SK-N-MC (cell line): ENCODE measurements at places on chromosomes 11 and 22.

GRCh38 chr11:42800041-42800440 lies 511.8 kb upstream of the API5 start:
- no peak for DNase-seq

- no peak for DNase-seq
Observed at GRCh38 chr11:107655602-107656001, 56.3 kb downstream of the SLN start.

DNA sequence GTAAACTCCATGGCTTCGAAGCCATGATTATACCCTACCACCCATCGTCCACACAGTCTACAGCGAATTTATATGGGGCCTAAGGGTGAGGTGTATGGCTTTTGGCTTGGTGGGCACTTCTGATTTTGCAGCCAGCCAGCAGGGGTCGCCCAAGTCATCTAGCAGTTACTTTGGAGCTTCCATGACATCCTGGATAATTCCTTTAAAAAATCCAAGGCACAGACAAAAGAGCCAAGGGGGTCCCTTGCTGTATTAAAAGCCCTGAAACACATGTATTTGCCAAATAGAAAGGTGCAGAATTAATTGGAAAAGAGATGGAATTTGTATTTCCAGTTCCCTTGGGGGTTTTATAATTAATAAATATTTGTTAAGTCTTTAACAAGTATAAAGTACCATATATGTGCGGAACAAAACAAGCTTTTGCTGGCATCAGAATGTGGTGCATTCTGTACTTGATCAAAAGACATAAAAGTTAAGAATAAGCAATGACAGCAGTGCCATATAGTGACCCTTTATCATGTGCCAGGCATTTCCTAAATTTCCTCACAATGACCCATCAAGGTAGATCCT lies 132.8 kb upstream of the PITPNB start:
- peak; percentile 24 for DNase-seq

DNA sequence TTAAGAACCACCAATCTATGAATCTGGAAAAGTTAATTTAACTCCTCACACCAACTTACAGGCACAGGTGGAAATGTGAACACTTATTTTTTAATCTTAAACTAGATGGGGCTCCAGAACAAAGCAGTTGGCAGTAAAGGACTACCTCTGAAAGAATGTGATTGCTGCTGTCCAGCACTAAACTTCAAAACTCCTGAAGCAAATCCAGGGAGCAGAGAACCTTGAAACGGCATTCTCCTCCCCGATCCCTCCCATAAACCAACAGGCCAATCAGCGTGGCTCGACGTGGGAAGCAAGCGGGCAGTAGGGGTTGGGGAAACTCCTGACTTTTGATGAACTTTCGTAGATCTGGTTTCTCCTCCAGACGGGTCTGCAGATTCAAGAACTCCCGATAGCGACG lies 5.0 kb downstream of the SNX19 start:
- no peak for DNase-seq

GRCh38 chr22:42949159-42949558 lies 65.8 kb downstream of the PACSIN2 start:
- DNase-seq = no peak

DNA sequence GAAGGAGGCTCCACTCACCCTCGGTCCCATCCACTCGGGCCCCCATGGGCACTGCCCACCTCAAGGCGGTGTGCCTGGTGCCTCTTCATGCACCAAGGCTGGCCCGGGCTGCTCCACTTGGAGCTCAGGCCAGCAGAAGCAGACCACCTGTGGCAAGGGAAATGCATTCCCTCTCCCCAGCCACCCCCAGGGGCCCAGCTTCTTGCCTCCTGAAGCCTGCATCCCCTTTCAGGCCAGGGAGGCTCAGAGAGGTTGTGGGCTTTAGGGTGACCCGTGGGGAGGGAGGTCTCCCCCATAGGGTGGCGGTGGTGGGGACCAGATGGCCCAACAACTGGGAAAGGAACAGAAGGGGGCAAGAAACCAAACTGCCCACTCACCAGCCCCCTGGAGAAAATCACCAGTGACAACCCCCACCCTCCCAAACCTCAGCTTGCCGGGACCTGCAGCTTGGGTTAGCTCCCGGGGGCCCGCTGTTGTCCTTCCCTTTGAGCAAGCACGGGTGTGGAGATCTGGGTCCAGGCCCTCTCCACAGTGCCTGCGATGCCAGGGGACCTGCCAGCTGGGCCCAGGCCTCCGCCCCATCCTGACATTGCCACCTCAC lies 8.4 kb downstream of the CBX6 start:
- DNase-seq = no peak

GRCh38 chr22:44572414-44573207 lies 74.6 kb upstream of the RTL6 start:
- no peak for DNase-seq

DNA sequence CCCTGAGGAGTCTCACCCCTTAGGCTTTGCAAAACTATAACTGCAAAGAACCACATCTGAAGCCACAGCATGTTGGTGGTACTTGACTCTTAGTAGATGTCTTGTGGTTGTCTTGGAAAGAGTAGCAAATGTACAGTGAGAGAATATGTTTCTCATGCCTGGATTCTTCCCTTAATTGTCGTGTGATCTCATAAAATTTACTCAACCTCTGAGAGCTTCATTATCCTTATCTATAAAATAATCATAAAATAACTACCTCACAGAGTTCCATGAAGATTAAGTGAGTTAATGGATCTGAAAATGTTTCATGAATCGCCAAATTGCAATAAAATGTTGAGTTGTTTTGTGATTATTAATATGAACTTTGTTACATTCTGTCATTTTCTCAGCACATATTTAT lies 491.5 kb downstream of the METTL15 start:
- DNase-seq = no peak

- DNase-seq = no peak
Observed at GRCh38 chr11:115912484-115912945, 408.3 kb upstream of the CADM1 start.

DNA sequence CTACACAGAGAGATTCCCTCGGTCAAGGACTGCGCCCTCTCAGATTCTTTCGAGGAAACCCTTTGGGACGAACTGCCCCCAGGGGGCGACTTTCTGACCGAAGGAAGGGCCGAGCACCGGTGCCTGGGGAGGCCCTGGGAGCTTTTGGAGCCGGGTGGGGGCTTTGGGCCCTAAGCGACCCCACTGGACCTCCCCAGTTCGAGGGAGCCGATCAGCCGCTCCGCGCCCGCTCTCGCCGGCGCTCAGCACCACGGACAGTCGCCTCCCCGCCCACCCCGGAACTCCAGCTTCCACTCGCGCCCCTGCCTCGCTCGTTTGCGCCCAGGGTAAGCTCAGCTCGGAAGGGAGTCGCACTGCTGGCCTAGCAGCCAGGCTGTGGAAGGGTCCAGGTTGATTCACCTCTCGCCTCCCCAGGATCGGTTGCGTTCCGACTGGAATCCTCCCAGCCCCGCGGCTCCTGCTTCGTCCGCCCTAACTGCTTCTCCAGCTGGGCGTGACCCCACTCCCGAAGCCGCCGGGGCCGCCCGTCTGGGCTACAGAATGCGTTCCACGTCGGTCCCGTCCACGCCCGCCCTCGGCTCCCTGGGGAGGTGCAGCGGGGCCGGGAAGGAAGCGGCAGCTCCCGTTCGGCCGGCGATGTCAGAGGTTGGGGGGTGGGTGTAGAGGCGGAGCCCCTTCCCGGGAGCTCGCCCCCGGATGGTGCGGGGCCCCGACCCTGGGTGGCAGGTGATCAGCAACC lies 428 bp downstream of the SCN3B start:
- DNase-seq = no peak

DNA sequence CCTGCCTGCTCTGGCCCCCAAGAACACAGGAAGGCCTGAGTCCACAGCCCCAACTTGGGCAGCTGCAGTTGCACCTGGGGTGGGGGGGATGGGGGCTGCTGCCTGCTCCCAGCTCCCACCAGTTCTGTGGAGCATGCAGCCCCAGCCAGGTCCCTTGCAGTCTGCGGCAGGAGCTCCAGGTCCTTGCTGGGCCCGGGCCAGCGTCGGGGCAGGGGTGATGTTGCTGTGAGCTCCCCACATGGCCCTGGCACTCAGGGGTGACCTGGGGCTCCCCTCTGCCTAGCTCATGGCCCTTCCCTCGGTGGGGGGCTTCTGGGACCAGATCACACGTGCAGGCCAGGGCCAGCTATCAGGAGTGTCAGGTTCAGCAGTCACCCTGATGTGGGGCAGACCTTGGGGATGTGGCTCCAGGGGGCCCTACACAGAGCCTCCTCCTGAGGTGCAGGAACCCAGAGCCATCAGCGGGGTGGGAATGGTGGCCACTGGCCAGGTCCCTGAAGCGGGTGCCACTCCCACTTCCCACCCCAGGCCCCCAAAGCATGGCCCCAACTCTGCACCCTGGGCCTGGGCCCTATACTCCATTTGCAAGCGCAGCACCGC lies 10.4 kb upstream of the MED17 start:
- no peak for DNase-seq

DNA sequence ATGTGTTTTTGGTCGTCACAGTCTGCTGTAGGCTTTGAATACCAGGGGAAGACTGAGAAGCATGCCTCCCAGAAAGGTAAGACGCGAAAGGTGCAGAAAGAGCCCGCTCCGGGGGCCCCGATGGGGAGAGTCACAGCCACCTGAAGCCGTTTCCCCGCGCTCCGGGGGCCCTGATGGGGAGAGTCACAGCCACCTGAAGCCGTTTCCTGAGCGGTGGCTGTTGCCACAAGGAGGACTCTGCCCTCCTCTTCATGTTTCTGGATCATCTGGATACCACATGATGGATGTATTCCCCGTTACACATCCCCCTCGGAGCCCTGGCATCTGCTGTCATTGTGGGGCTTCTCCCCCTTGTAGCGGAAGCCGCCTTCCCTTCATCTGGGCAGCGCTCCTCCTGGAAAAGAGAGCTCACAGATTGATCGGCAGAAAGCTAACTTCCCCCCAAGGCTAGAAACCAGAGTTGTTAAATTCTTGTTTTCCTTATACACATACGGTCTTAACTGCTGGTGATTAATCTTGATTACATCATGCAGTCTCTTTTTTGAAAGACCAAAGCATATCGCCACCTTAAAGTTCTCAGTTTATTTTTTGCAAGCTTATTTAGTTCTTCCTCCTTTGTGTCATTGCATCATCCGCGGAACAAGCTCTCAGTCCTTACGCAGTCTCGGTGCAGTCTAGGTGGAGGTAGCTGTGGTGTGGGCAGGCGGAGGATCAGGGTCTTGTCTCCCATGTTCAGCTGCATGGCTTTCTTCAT lies 17.5 kb downstream of the CTTN start:
- no peak for DNase-seq

- DNase-seq = no peak
Observed at GRCh38 chr11:112537846-112538330, 277.2 kb upstream of the PLET1 start.

GRCh38 chr11:117612177-117612576 lies 184.8 kb downstream of the DSCAML1 start:
- no peak for DNase-seq

GRCh38 chr22:50256258-50256862 lies 5.1 kb downstream of the MAPK12 start:
- no peak for DNase-seq

- DNase-seq = no peak
Observed at GRCh38 chr11:113189909-113190667, 124.3 kb upstream of the TTC12 start.

- no peak for DNase-seq
Observed at GRCh38 chr11:45414088-45414487, 127.9 kb upstream of the SYT13 start.

- DNase-seq = no peak
Observed at GRCh38 chr11:95697614-95698408, 91.8 kb downstream of the FAM76B start.

- DNase-seq = no peak
Observed at GRCh38 chr11:71188886-71189767, 63.2 kb downstream of the SHANK2 start.

GRCh38 chr11:19631712-19632498 lies 80.7 kb upstream of the NAV2 start:
- no peak for DNase-seq

- no peak for DNase-seq
Observed at GRCh38 chr11:33197915-33198727, 36.8 kb upstream of the CSTF3 start.

GRCh38 chr22:20112623-20113511 lies 3.0 kb upstream of the RANBP1 start:
- no peak for DNase-seq

GRCh38 chr11:21144531-21144930 lies 475.1 kb downstream of the NELL1 start:
- no peak for DNase-seq

DNA sequence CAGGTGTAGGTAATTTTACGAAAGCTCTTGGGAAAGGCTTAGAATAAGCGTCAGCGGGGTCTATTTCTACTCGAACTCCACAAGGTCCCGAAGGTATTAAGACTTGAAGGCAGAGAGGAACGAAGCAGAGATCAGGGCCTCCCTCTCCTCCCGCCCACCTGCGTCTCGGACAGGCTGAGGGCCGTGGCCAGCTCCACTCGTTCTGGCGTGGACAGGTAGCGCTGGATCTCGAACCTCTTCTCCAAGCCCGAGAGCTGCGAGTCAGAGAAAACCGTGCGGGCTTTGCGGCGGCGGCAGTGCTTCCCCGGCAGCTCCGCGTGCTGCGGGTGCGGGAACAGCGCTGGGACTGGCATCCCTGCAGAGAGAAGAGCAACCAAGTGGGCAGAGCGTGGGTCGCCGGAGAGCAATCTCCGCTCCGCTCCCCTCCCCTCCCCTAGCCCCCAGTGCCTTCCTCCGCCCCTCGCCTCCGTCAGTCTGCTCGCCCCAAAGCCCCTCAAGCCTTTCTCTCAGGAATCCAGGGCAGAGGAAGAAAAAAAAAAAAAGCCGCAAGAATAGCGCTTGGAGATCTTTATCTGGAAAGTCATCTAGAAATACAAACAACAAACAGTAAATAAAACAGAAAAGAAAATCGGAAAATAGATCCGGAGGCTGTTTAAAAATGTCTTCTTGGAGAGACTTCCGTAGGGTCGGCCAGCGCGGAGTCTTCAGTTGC lies 2.4 kb downstream of the BSX start:
- DNase-seq = no peak

DNA sequence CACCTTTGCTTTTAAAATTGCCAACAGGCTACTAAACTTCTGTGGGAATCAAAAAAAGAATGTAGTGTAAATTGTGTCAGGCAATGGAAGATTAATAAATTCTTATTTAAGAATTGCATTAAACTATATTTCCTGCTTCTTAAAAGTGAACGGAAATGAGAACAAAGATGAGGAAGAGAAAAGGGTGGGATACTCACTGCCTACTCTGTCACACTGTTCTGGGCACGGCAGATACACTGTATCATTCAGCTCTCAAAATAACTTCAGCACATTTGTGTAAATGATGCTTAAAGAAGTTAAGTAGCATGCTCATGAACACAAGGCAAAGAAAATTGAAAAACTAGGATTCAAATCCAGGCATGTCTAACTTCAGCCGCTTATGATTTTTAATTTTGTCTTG lies 218.7 kb downstream of the DCDC1 start:
- DNase-seq = no peak
